ENCODE measurements at places on chromosomes 12 and 14. TPM values are rescaled to one million over a fixed set of nuclear protein-coding genes. Genes with fewer than 3 reads are reported as not detected.

- no peak overlapping the region for H3K27ac ChIP-seq
- DNase-seq = no peak
- no peaks in the 10 kb centered on the region for H3K36me3 ChIP-seq
- H3K4me3 ChIP-seq = no peak overlapping the region
- no peaks in the 10 kb centered on the region for H3K4me1 ChIP-seq
Observed at GRCh38 chr12:1517734-1518525, 76.5 kb downstream of the FBXL14 start.

CLEC4D gene
- 7.0 TPM for total RNA-seq

GRCh38 chr14:45787167-45787566, 534.2 kb upstream of the MIS18BP1 start:
- no peaks in the 10 kb centered on the region for H3K4me1 ChIP-seq
- no peaks in the 10 kb centered on the region for H3K36me3 ChIP-seq
- no peak overlapping the region for H3K4me3 ChIP-seq
- H3K27ac ChIP-seq = no peak overlapping the region

DNA sequence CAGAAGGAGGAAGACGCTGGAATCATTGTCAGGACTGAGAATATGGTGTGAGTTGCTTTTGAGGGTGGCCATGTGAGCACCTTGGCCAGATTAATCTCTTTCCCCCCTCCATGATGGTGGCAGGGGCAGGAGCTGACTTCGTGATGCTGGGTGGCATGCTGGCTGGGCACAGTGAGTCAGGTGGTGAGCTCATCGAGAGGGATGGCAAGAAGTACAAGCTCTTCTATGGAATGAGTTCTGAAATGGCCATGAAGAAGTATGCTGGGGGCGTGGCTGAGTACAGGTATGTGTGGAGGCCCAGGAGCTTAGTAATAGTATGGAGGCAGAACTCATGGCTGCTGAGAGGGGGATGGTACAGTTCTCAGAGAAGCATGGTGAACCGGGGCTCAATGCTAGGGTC, 4.3 kb downstream of the TINF2 start:
- H3K4me3 ChIP-seq = no peak overlapping the region
- H3K36me3 ChIP-seq = peaks cover 58% of the 10 kb centered on the region
- DNase-seq = no peak
- no peaks in the 10 kb centered on the region for H3K27me3 ChIP-seq
- no peak overlapping the region for H3K27ac ChIP-seq
- peaks cover 27% of the 10 kb centered on the region for H3K4me1 ChIP-seq

DNA sequence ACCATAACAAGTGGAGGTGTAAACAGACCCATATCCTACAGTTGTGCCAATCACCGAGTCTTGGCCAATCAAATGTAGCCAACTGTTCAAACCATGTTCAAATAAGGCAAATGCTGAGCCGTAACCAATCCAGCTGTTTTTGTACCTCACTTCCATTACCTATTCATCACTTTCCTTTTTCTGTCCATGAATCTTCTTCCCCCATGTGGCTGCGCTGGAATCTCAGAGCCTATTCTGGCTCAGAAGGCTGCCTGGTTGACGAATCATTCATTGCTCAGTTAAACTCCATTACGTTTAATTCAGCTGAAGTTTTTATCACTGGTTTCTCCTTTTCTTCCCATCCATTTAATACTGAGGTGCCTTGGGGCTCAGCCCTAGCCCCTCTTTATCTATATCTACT, 71.1 kb downstream of the TBC1D30 start:
- no peaks in the 10 kb centered on the region for H3K36me3 ChIP-seq
- no peak for DNase-seq
- H3K27ac ChIP-seq = no peak overlapping the region
- H3K4me3 ChIP-seq = no peak overlapping the region

- peaks cover 3% of the 10 kb centered on the region for H3K4me1 ChIP-seq
- no peaks in the 10 kb centered on the region for H3K36me3 ChIP-seq
- H3K27ac ChIP-seq = no peak overlapping the region
- no peak overlapping the region for H3K4me3 ChIP-seq
- DNase-seq = peak; percentile 39
Observed at GRCh38 chr12:7645395-7646177, 20.1 kb downstream of the APOBEC1 start.

FLVCR2 gene
- 3.5 TPM for total RNA-seq

DNA sequence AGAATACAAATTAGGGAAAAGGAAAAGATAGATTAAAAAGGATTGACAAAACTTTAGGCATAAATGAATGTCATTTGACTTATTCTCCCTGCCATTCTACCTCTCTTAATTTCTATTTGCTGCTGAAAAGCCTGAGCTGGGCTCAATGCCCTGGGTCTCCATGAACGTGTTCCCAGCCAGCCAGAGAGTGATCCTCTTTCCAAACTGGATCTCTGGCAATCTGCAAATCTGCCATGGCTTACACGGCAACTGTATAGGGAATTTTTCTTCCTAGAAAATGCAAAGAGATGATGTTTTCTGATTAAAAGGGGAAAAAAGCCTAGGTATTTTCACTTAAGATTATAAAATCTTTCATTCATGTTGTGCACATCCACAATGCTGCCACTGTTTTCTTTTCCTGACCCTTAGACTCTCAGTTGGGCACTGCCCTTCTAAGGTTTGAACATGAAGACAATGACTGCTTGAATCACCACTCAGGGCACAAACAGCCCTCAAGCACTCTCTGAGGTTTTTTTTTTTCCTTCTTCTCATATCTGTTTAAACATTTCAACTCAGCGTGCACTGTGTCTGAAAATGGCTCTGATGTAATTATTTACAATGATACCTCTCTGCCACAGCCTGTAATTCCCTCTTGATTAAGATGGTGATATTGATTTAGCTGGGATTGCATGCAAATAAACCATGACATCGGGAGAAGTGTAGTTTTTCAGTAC, 60.3 kb downstream of the DACT1 start:
- no peaks in the 10 kb centered on the region for H3K27me3 ChIP-seq
- H3K4me3 ChIP-seq = no peak overlapping the region
- no peak overlapping the region for H3K27ac ChIP-seq
- H3K4me1 ChIP-seq = no peaks in the 10 kb centered on the region

- no peaks in the 10 kb centered on the region for H3K4me1 ChIP-seq
- no peak for DNase-seq
- no peaks in the 10 kb centered on the region for H3K27me3 ChIP-seq
- H3K4me3 ChIP-seq = no peak overlapping the region
- H3K36me3 ChIP-seq = no peaks in the 10 kb centered on the region
Observed at GRCh38 chr14:100022772-100023451, 42.3 kb upstream of the EVL start.

- H3K4me3 ChIP-seq = no peak overlapping the region
- H3K4me1 ChIP-seq = no peaks in the 10 kb centered on the region
- no peak for DNase-seq
- no peak overlapping the region for H3K27ac ChIP-seq
Observed at GRCh38 chr12:82650627-82651337, 35.9 kb upstream of the TMTC2 start.

GRCh38 chr14:68520637-68521556, 272.0 kb downstream of the ZFP36L1 start:
- H3K4me3 ChIP-seq = no peak overlapping the region
- H3K4me1 ChIP-seq = peaks cover 24% of the 10 kb centered on the region
- H3K36me3 ChIP-seq = no peaks in the 10 kb centered on the region

GPR84 gene
- total RNA-seq = not detected

PPP4R4 gene
- total RNA-seq = 2.4 TPM

RFX4 gene
- not detected for total RNA-seq

- peak; percentile 4 for DNase-seq
- no peak overlapping the region for H3K27ac ChIP-seq
- peaks cover 13% of the 10 kb centered on the region for H3K4me1 ChIP-seq
- H3K36me3 ChIP-seq = no peaks in the 10 kb centered on the region
- H3K27me3 ChIP-seq = no peaks in the 10 kb centered on the region
- H3K4me3 ChIP-seq = no peak overlapping the region
Observed at GRCh38 chr14:65356327-65356836, 56.1 kb upstream of the FUT8 start.
